Heart left ventricle (tissue), 16 donors: ENCODE measurements at places on chromosomes 1 and 21. TPM values are rescaled to one million over a fixed set of nuclear protein-coding genes. Genes with fewer than 3 reads are reported as not detected.
A peak's percentile ranks its signal among the peaks of the same experiment; 100 is the strongest.

GRCh38 chr1:248924696-248925532 is 18.9 kb downstream of the PGBD2 start:
- H3K4me3 ChIP-seq = no peak overlapping the region
- H3K4me1 ChIP-seq = no peaks in the 10 kb centered on the region
- H3K27me3 ChIP-seq = no peaks in the 10 kb centered on the region
- peak; percentile 30 for DNase-seq

DNA sequence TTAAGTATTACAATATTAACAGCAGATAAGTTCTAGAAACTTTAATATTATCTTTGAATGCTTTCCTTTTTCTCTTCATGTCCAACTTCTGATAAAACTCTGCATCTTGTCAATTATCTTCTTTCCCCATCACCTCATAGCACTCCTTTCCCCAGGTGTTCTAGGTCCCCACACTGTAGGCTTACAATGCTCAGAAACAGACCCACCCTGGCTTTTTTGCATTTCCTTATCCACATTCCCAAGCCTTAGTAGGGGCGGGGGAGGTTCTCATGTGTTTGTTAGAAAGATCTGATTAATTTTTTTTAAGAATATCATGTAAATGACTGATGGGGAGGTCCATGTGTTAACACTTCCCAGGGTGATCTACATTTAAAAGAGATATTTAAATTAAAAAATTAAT is 63.9 kb downstream of the PLPPR4 start:
- no peak overlapping the region for H3K4me3 ChIP-seq
- no peaks in the 10 kb centered on the region for H3K36me3 ChIP-seq
- H3K4me1 ChIP-seq = peaks cover 4% of the 10 kb centered on the region

DNA sequence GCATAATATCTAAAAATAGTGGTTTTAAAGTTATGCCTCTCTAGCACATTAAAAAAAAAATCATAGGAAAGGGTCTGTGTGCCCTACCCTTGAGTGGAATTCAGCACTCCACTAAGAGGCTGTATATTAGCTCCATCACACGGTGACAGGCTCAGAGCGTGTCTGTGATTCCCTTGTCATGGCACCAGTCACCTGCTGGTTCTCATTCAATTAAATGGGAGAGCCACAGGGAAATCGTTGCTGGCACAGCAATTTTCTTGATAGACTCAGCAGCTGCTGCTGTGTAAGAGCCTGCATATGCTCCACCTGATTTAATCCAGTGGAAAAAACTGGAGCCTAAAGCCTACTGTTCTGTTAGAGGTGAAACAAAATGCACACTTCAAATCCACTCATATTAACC is 9.5 kb downstream of the ATP6V1G3 start:
- H3K27me3 ChIP-seq = no peaks in the 10 kb centered on the region
- H3K4me3 ChIP-seq = no peak overlapping the region
- H3K36me3 ChIP-seq = no peaks in the 10 kb centered on the region
- DNase-seq = no peak
- no peaks in the 10 kb centered on the region for H3K4me1 ChIP-seq
- no peak overlapping the region for H3K27ac ChIP-seq

DNA sequence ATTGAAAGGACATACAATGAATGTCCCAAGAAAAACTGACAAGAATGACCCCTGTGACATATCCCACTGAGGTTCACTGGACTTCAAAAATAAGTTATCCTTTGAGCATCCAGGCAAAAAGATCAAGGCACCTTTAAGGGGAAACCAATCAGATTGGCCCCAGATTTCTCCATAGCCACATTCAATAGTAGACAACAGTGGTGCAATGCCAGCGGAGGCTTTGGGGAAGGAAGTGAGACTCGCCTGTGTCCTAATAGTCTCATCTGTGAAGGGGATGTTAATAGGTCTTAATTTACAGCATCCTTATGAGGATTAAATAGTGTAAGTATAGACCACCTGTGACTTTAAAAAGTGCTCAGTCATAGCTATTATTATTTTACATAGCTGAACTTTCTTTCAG is 21.5 kb downstream of the RPL5 start:
- no peak overlapping the region for H3K4me3 ChIP-seq
- peaks cover 23% of the 10 kb centered on the region for H3K36me3 ChIP-seq
- H3K27ac ChIP-seq = no peak overlapping the region
- H3K27me3 ChIP-seq = no peaks in the 10 kb centered on the region
- no peak for DNase-seq

DNA sequence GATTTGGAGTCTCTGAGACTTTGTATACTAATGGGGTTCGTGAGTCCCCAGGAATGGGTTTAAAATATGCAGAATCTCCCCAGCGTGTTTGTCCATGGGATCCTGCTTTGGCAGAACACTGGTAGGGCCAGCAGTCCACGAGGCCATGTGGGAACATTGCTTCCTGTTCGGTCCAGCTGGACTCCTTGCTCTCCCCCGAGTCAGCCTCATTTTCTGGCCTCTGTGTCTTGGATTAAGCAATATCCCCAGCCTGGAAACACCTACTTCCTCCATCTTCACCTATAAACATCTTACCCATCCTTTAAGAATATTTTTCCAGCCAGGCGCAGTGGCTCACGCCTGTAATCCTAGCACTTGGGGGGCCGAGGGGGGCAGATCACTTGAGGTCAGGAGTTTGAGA is 142.4 kb downstream of the NAV1 start:
- H3K27ac ChIP-seq = no peak overlapping the region
- DNase-seq = no peak
- H3K4me1 ChIP-seq = peaks cover 34% of the 10 kb centered on the region
- H3K27me3 ChIP-seq = no peaks in the 10 kb centered on the region

DNA sequence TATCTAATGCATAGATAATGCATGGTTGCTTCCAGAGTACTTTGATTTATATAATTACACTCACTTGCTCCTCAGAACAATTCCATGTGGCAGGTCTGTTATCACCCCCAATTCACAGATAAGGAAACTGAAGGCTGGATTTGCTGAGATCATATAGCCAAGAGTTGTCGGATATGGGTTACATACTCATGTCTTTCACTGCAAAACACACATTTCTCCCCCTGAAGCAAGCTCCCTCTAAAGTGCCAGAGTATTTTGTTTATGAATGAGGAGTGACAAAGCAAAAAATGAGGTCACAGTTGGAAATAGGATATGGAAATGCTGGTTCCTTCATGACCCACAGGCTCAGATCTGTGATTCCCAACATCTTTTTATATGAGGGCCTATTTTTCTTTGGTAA is 134.2 kb downstream of the ROR1 start:
- DNase-seq = no peak
- no peaks in the 10 kb centered on the region for H3K27me3 ChIP-seq
- no peak overlapping the region for H3K4me3 ChIP-seq
- H3K4me1 ChIP-seq = peaks cover 44% of the 10 kb centered on the region
- no peak overlapping the region for H3K27ac ChIP-seq

GRCh38 chr1:1907098-1907736 is 7.8 kb upstream of the CALML6 start:
- H3K4me3 ChIP-seq = no peak overlapping the region
- H3K4me1 ChIP-seq = peaks cover 22% of the 10 kb centered on the region
- peak; percentile 33 for DNase-seq
- H3K27ac ChIP-seq = no peak overlapping the region
- no peaks in the 10 kb centered on the region for H3K27me3 ChIP-seq

- H3K4me3 ChIP-seq = no peak overlapping the region
- H3K27ac ChIP-seq = no peak overlapping the region
Measured at GRCh38 chr1:186325239-186325638, 49.8 kb downstream of the TPR start.

GRCh38 chr1:54011316-54012007 is 6.5 kb downstream of the LDLRAD1 start:
- H3K4me3 ChIP-seq = no peak overlapping the region
- no peaks in the 10 kb centered on the region for H3K27me3 ChIP-seq
- no peaks in the 10 kb centered on the region for H3K36me3 ChIP-seq
- no peaks in the 10 kb centered on the region for H3K4me1 ChIP-seq
- DNase-seq = no peak

DNA sequence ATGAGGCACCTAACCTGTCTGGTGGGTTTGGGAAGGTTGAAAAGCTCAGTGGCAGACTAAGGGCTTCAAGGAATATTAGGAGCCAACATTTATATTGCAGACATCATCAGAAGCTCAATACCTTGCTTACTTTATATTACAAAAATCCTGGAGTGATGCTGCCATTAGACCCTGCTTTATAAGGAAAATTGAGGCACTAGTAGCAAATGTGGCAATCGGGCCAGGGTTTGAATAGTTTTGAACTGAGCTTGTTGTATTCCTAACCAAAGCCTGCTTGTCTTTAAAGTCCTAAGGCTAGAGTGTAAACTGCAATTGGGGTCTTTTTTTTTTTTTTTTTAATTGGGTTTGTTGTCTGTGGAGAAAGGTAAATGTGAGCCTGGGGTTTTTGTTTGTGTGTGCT is 14.3 kb downstream of the L1TD1 start:
- no peaks in the 10 kb centered on the region for H3K36me3 ChIP-seq
- H3K27ac ChIP-seq = no peak overlapping the region
- no peak overlapping the region for H3K4me3 ChIP-seq

GRCh38 chr1:240306673-240307072 is 215.0 kb downstream of the FMN2 start:
- H3K36me3 ChIP-seq = no peaks in the 10 kb centered on the region
- DNase-seq = no peak
- no peak overlapping the region for H3K27ac ChIP-seq
- no peak overlapping the region for H3K4me3 ChIP-seq
- no peaks in the 10 kb centered on the region for H3K27me3 ChIP-seq
- no peaks in the 10 kb centered on the region for H3K4me1 ChIP-seq

GRCh38 chr1:184813528-184814089 is 59.0 kb upstream of the EDEM3 start:
- H3K4me1 ChIP-seq = no peaks in the 10 kb centered on the region
- H3K27ac ChIP-seq = no peak overlapping the region
- no peak for DNase-seq
- peaks cover 66% of the 10 kb centered on the region for H3K36me3 ChIP-seq
- H3K4me3 ChIP-seq = no peak overlapping the region

- no peaks in the 10 kb centered on the region for H3K36me3 ChIP-seq
- H3K27ac ChIP-seq = no peak overlapping the region
- no peak for DNase-seq
Measured at GRCh38 chr1:80961464-80962190, 839.1 kb upstream of the ADGRL2 start.

GRCh38 chr21:30354308-30355005 is 6.1 kb upstream of the KRTAP23-1 start:
- no peaks in the 10 kb centered on the region for H3K27me3 ChIP-seq
- no peak overlapping the region for H3K4me3 ChIP-seq
- H3K4me1 ChIP-seq = no peaks in the 10 kb centered on the region
- H3K27ac ChIP-seq = no peak overlapping the region
- DNase-seq = no peak

DNA sequence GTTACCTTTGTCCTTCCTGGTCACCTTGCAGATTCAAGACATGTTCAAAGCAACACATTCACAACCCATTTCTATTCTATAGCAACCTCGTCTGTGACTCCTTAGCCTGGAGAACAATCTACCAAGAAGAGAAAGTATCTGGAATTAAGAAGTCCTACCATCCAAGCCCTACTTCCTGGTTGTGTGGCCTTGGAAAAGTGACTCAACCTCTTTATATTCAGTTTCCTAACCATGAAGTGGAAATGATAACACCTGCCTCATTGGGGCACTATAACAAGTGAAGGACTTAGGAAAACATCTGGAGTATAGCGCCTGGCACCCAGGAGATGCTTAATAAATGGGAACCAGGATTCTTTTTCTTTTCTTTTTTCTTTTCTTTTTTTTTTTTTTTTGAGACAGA is 36.5 kb upstream of the SRRM1 start:
- peaks cover 4% of the 10 kb centered on the region for H3K27me3 ChIP-seq
- no peak overlapping the region for H3K27ac ChIP-seq
- H3K4me3 ChIP-seq = no peak overlapping the region
- no peaks in the 10 kb centered on the region for H3K36me3 ChIP-seq

DNA sequence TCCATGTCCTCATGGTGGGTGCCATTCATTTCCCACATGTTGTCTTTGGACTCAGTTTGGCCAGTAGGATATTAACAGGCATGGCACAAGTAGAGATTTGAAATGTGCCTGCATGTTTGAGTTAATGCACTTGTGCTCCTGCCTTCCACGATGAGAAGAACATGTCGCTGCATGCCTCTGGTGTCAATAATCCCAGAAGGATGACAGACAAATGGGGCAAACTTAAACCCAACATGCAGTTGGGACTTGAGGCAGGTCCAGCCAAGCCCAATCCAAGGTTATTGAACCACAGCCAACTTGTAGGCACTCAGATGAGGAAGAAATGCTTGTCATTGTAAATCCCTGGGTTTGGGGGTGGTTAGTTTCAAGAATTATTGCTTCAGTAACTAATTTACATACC is 174.6 kb downstream of the TRIM33 start:
- DNase-seq = no peak
- no peak overlapping the region for H3K27ac ChIP-seq
- no peaks in the 10 kb centered on the region for H3K36me3 ChIP-seq

GRCh38 chr1:50266509-50266908 is 156.7 kb downstream of the DMRTA2 start:
- no peaks in the 10 kb centered on the region for H3K4me1 ChIP-seq
- H3K27me3 ChIP-seq = no peaks in the 10 kb centered on the region
- no peak for DNase-seq
- H3K4me3 ChIP-seq = no peak overlapping the region

The S100A12 gene
- 3.0 TPM for total RNA-seq

The S100A7 gene
- total RNA-seq = not detected

The ADORA3 gene
- 3.2 TPM for total RNA-seq

The OR2M5 gene
- total RNA-seq = not detected
